Kidney capillary endothelial cell (primary cell): ENCODE measurements at places on chromosomes 5 and 9.

- DNase-seq: no peak
Observed at GRCh38 chr5:136434795-136435194, 69.5 kb upstream of the TRPC7 start.

DNA sequence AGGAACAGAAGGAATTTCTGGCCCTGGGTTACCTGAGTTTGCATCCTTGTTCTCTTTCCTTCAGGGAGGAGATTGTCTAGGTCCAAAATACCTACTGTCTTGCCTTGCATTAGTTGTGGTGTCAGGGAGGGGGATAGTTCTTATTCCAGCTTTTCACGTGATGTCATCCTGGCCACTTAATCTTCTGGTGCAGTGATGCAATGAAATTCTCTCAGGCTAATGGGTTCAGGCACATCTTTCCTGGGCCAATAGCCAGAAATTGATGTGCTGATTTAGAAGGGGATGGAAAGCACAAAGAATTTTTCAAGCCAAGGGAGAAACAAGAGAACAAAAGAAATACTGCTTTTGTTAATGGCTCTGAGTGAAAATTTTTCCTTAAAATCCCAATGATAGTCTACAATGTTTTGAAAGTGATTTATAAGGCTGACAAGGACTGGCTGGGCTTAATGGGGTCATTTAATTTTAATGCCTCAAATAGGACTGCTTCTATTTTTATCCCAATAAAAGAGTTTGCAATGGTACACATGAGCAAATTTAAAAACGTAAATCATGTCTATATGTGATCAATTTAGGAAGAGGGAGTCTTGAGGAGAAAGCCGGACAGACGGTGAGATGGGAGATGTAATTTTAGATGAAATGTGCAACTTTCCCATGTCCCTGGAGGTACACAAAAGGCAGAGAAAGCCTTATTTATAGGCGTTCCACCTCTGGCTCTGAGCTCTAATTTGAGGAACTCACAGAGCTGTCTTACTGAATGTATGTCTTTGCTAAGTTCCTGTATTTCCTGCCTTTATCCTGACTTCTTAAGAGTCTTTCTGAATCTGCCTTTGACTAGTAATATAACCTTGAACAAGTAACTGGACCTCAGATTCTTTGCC lies 89.3 kb upstream of the SV2C start:
- no peak for DNase-seq

DNA sequence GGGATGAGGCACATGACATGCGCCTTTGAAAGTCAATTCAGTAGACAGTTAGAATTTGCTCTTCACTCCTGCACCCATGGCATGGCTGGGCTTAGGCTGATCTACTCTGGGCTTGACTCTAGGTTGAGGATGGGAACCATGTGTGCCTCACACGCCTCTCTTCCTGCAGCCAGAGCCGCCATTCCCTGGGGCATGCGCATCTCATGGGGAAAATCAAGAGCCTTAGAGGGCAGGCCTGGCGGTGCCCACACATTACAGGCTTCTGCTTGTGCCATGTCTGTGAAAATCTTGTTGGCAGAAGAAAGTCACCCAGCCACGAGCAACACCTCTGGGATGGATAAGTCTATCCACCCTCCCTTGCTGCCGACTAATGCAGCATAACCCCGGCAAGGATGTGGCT lies 808.5 kb downstream of the CDH9 start:
- DNase-seq: no peak

DNA sequence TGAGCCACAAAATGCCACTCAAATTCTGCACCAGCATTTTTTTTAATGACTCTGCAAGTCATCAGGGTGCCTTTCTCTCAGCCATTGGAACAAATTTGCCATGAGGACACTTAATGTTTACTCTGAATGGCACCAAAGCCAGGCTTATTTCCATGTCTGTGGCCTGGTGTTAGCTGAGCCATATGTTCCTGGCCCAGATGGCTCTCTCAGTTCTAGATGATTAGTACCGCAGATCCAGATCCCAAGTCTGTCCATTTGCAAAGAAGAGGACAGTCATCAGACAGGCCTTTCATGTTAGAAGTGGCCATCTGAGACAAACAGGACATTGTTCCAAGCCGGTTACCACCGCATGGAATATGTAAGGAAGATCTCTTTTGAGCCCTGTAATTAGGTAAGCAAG lies 70.3 kb downstream of the INSYN2B start:
- no peak for DNase-seq

DNA sequence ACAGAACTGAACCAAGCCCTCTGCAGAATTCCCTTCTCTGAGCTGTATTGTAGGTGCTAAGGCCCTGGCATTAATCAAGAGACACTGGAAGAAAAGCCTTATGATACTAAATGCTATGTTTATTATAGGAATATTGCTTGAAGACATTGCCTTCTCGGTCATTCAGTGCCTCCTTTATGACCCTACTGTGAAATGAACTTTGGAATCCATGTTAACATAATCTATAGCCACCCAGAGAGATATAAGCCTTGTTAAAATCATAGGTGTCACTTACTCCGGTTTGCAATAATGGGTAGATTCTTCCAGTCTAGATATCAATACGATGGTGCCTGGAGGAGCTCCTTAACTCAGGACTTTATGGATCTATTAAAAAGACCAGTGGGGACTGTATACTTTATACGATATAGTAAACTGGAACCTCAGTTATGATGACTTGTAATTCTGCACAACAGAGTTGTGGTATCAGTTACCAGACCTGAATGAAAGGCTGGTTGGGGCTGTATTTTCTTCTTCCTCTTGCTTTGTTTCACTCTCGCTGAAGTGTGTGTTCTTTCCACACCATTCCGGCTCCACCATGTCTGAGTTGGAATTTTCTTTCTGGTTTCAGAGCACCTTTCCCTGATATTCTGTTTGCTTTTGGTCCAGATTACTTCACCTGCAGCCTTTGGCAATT lies 154.5 kb downstream of the DROSHA start:
- DNase-seq: no peak

GRCh38 chr9:98365781-98366180 lies 110.3 kb upstream of the TBC1D2 start:
- DNase-seq: no peak

- no peak for DNase-seq
Observed at GRCh38 chr5:126081209-126081608, 342.0 kb upstream of the GRAMD2B start.

DNA sequence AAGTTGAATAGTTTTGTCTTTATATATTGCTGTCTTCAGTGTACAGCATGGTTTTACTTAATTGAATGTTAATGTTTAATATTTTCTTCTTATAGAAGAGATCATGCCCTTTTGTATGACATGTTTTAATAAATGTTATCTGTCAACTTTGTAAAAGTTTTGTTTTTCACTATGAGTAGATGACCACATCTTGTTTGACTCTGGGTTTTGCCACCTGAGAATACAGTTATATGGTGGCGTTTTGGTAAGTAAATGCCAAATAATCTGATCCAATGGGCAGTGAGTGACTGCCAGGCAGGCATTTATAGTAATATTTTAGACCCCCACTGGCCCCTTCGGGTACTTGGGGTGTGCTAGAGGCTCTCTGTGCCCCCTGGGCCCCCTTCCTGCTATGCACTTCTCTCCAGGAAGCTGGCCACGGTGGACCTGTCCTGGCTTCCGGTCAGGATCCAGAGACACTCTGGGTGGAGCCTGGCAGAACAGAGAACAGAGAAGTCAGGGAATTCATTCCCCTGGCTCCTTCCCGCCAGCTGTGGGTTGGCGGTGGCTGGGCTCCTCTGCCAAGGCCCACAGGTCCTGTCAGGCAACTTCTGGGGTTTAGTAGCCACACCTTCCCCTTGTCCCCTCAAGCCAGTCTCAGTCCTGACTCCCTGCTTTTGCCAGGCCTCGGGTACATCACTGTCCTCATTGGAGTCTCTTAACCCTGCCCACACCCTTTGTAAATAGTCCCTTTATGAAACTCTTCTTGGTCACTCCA lies 22.2 kb upstream of the ZBTB34 start:
- DNase-seq: no peak

- no peak for DNase-seq
Observed at GRCh38 chr9:20990867-20991266, 40.6 kb downstream of the HACD4 start.

DNA sequence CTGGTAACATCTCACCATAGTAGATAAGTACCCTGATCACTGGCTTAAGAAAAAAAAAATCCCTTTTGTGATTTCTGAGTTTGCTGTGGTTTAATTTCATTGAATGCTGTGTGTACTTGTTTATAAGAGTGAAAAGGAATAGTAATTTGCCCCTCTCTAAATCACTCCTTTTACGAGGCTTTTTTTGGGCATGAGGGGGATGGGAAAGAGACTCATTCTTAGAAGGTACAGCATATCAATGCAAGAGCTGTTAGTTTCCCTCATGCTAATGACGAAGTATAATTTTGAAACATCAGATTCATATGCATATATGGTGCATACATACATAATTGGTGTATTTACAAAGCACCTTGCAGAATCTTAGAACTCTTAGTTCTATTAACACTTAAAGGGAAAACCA lies 2.4 kb upstream of the SLC44A1 start:
- no peak for DNase-seq

GRCh38 chr9:97943308-97943855 lies 5.4 kb upstream of the HEMGN start:
- no peak for DNase-seq

- DNase-seq: no peak
Observed at GRCh38 chr9:27471789-27472188, 52.3 kb upstream of the IFNK start.

- DNase-seq: no peak
Observed at GRCh38 chr9:35789541-35789940, 1.9 kb upstream of the NPR2 start.

GRCh38 chr9:116039312-116039711 lies 114.3 kb upstream of the PAPPA start:
- no peak for DNase-seq

DNA sequence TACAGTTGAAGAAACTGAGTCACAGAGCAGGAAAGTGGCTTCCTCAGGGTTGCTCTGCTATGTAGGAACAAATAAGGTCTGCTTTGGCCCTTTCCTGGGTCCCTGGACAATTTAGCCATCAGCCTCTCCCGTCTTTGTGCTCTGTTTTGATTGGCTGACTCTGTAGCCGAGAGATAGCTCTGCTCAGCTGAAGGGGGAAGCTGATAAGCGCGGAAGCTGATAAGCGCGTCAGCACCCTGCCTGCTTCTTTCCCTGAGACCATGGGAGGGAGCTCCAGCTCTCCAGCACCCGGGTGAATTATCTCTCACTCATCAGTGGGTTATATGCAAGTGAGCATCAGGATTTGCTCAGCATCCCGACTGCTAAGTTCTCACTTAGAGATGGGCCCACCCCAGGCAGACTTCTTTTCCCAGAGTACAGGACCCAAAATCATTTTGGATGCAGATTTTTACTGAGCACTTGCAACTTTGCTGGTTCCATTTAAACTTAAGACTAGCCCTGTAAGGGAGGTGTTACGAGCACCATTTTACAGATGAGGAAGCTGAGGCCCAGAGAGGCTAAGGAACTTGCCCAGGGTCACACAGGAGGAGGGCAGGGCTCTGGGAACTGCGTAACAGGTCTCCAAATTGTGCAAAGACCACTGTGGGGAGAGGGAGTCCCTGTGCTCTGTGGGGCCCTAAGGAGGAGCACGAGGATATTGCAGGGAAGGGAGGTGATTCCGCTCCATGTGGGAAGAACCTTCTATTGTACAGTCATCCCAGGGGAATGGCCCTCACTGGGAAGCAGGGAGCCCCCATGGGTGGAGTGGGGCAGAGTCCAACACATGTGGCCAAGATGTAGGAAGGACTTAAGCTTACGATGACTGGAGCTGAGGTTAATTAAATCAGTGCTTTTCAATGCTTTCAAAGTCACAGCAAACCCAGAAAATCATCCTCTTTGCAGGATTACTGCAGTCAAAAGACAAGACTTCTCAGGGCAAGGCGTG lies 83.7 kb upstream of the ORM1 start:
- no peak for DNase-seq

- DNase-seq: peak; percentile 24
Observed at GRCh38 chr9:249025-249424, 34.4 kb downstream of the DOCK8 start.

DNA sequence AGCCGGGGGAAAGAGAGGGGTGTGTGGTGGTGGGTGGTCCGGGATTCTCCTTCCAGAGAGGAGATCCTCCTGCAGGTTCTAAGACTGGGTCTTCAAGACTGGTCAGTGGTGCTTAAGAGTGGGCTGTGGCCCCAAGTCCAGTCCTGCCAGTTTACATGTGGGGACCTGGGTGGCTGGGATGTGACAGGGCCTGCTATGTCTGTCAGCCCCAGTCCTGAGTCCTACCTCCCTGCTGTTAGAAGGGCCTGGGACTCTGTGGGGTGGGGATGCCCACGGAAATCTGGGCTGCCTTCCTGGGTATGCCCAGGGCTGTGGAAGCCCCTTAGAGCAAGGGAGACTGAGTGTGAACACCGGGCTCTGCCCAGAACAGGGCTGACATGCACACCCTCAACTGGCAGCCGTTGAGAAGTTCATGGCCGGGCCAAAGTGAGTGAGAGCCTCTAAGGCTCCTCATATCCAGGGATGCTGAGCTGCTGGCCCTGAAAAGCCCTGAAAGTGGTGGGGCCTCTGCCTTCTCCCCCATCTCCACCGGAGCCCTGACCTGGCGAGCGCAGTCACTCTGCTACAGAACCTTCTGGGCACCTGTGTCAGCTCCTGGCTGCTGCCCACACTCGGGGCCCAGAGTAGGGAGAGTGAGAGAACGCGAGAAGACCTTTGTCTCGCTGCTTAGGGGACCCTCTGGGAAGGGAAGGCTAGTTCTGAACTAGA lies 1.7 kb downstream of the PHF2 start:
- DNase-seq: no peak

DNA sequence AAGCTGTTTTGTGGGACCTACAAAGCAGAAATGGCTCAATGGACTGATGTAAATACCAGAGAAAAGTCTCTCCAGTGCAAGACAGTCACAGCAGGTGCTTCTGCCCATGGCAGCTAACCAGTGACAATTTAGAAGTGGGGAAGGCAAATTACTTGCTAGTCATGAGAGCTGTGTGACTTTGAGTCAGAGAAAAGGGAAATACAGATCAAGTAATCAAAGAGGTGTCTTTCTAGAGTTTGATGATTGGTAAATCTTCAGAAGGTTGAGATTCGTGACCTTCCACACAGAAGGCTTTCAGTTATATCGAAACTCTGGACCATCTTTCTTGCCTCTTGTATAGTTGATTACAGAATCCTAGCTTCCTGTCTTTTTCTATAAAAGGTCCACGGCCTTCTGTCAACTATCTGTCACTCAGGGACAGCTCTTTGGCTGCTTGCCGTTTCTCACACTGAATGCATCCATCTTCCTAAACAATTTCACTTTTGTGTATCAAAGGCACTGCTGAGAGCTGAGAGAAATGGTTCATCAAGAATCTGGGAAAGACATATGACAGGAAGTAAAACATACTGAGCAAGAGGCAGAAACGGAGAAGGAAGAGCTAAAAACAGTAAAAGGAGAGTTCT lies 993.9 kb upstream of the ACO1 start:
- no peak for DNase-seq

DNA sequence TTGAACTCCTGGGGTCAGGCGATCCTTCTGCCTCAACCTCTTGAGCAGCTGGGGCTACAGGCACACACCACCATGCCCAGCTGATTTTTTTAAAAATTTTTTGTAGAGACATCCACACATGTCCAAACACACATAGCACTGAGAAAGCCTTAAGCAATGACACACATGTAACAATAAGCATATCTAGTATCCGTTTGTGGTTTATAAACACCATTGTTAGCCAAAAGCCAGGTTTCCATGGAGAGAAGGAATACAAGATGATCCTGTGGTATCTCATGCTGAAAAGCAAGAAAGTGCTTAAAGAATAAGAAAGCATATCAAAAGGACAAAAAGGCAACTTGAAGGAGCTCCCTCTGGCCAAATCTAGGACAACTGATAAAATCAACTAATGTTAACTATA lies 29.7 kb upstream of the SLC1A3 start:
- no peak for DNase-seq

GRCh38 chr5:128490761-128491160 lies 47.3 kb downstream of the FBN2 start:
- DNase-seq: no peak

- DNase-seq: no peak
Observed at GRCh38 chr5:30608501-30608900, 585.0 kb upstream of the CDH6 start.
